AG08395 (cell line): ENCODE measurements at places on chromosomes 11 and 22.
A peak's percentile ranks its signal among the peaks of the same experiment; 100 is the strongest.

- no peak for DNase-seq
Observed at GRCh38 chr22:42025421-42025820, 26.8 kb downstream of the WBP2NL start.

DNA sequence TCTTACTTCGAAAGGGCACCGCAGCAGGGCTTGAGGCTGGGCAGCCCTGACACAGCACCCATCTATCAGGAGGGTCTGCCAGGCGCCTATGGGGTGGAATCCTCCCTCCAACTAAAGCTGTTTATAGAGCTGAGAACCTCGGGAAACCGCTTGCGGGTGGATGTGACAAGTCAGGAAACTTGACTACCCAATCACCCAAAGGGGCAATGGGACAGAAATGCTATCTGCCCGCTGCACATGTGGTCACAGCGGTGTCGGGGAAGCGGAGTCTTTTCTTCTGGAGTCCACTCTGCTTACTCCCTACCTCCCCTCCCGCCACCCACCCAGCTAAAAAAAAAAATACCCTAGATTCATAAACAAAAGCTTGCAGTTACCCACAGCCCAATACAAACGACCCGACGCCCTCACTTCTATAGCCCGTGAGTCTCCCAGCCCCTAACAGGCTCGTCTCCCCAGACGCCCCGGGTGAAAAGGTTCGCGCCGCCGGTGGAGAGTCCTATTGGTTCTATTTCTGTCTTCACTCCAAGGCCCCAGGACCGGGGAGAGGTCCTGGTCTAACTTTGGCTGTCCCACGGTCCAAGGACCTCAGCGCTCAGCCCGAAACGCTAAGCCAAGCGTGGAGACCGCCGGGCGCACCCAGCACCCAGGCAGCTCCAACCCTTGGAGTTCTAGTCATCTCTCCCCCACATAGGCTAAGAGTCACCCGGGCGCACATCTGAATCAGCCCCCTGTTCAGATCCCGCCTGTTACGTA is 1.4 kb downstream of the TRPC6 start:
- no peak for DNase-seq

- no peak for DNase-seq
Observed at GRCh38 chr11:6538945-6539344, 41.9 kb downstream of the DNHD1 start.

GRCh38 chr22:27075028-27075678 is 417.8 kb downstream of the MIAT start:
- peak; percentile 17 for DNase-seq

DNA sequence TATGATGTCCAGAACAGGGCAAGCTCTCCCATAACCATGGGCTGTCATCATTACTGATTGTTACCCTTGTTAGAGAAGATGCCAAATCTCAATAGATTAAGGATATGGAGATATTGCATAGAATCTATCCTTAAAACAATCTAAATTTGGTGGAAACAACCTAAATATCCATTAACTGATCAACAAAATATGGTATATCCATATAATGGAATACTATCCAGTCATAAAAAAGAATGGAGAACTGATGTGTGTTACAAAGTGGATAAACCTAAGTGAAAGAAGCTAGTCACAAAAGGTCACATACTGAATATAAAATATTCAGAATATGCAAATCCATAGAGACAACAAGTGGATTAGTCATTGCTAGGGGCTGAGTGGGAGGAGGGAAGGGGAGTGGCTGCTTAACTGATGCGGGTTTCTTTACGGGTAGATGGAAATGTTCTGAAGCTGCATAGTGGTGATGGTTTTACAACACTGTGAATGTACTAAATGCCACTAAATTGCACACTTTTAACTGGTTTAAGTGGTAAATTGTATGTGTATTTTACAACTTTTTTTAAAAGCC is 36.1 kb upstream of the SMCO4 start:
- no peak for DNase-seq

- DNase-seq: no peak
Observed at GRCh38 chr11:96260067-96260511, 82.9 kb downstream of the MAML2 start.

- no peak for DNase-seq
Observed at GRCh38 chr11:86803136-86804045, 3.0 kb downstream of the PRSS23 start.

DNA sequence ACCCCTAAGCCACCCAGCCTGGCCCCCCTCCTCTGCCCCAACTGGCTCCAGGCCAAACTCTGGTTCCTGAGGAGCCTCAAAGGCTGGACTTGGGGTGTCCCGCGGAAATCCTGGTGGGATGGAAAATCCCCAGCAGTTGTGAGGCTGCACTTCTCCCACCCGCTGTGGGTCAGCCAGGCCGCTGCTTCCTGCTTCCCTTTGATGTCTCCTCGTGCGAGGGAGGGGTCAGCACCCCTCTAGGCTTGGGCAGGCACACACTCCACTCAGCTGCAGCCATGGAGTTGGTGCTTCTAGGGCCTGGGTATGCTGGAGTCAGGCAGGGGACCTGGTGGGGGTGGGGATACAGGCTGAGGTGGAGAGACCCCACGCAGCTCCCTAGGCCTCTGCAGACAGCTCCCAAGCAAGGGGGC is 12.0 kb downstream of the KCNQ1OT1 start:
- DNase-seq: no peak

GRCh38 chr11:71499125-71499524 is 27.9 kb upstream of the KRTAP5-7 start:
- no peak for DNase-seq

DNA sequence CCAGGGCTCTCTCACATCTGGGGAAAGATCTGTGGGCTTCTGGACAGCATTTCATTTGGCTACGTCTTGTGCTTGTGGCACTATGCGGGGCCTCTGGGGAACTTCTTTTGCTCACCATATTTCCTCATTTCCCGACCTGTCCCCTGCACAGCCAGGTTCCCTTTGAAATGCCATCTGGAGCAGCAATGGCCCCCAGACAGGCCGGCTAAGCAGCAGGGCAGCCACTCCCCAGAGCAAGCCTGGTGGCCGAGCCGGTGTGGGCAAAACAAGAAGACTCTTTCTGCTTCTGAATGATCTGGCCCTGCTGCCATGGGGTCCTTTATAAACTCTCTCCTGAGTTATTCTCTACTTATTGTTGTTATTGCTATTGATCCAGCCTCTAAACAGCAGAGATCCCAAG is 190.7 kb upstream of the NECTIN1 start:
- DNase-seq: no peak

DNA sequence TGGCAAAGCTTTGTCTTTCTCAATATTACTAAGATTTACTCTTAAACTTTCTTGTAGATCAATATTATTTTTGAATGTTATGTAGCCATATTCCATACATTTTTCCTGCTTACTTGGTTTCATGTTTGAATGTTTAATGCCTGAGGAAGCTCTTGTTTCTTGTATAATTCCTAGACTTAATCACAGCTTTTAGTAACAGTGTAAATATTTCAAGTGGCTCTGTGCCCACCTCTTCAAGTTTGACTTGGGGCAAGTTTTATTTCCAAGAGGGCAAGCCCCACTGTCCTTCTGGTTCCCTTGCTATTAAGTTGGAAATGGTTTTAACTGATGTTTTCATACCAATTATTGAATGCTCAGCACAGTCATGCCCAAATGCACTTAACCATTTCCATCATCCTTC is 1004.1 kb downstream of the OPCML start:
- DNase-seq: no peak

DNA sequence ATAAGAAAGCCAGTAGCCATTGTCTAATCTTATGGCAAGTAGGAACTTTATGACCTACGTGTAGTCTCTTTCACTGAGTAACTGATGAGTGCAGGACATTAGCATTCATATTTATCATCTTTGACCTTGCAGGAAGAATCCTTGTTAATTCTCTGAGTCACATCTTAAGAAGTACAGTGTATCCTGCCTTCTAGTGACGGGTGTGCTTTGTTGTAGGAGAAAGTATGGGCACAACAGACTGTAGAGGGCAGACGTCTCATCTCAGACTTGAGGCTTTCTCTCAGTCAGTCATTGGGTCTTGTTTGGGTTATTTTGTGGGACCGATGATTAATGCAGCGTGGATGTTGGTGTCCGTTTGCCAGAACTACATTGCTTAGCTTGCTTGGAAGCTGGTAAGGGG is 6.8 kb downstream of the RNF214 start:
- peak; percentile 94 for DNase-seq
